Skeletal muscle cell (primary cell): ENCODE measurements at places on chromosomes 6 and 20.

GRCh38 chr20:62413896-62414481 is 6.9 kb upstream of the CABLES2 start:
- no peak for DNase-seq

- no peak for DNase-seq
Observed at GRCh38 chr6:113954653-113955052, 16.3 kb downstream of the HDAC2 start.

DNA sequence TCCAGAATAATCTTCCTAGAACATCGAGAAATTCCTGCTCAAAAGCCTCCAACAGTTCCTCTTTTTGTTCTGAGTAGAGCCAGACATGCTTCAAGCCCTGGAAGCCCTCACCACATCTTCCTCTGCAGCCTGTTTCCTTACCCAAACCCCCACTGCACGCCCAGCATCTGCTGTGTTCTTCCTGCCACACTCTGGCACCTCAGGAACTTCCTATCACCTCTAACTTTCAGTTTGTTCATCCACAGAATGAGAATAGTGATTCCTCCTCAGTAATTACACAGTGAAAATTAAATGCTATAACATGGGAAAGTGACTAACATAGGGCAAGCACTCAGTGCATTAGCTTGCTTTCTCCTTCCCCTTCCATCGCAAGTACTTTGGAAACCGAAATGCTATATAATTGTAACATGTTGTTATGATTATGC is 26.3 kb downstream of the C6orf89 start:
- no peak for DNase-seq

DNA sequence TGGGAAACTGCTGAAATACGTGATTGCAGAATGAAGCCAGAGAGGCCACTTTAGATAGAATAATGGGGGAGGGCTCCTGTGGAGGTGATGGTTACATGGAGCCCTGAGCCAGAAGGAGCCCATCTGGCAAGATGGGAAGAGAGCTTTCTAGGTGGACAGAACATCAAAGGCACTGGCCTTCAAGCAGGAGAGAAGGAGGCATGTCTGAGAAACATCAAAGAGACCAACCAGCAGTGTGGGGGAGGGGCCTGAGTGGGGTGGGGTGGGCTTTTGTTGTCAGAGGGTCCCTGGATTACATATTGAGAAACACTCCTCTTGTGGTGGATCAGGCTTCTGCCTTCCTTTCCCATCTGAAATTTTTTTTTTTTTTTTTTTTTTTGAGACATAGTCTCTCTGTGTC is 1.9 kb upstream of the KCNG1 start:
- no peak for DNase-seq

- DNase-seq = no peak
Observed at GRCh38 chr20:61490721-61491120, 238.7 kb downstream of the CDH4 start.

DNA sequence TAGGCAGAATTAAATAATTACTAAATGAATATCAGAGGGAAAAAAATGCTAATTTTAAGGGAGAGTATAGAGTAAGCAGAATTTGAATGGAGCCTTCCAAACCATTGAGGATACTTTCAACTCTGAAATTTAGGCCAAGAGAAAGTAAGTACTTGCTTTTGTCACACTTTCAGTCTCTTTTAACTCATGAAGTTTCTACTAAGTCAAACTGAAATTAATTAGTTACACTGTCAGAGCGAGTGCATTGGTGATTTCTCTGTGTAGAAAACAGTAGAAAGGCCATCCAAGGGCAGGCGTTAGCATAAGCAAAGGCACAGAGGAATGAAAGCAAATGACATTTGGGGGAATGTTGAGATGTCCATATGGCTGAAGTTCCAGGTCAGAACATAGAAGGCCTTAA is 92.9 kb downstream of the PLEKHG1 start:
- no peak for DNase-seq

- DNase-seq = no peak
Observed at GRCh38 chr6:14166839-14167238, 49.3 kb downstream of the CD83 start.

GRCh38 chr6:34213772-34214171 is 22.9 kb upstream of the HMGA1 start:
- no peak for DNase-seq

GRCh38 chr6:114364301-114364700 is 21.5 kb upstream of the HS3ST5 start:
- no peak for DNase-seq

DNA sequence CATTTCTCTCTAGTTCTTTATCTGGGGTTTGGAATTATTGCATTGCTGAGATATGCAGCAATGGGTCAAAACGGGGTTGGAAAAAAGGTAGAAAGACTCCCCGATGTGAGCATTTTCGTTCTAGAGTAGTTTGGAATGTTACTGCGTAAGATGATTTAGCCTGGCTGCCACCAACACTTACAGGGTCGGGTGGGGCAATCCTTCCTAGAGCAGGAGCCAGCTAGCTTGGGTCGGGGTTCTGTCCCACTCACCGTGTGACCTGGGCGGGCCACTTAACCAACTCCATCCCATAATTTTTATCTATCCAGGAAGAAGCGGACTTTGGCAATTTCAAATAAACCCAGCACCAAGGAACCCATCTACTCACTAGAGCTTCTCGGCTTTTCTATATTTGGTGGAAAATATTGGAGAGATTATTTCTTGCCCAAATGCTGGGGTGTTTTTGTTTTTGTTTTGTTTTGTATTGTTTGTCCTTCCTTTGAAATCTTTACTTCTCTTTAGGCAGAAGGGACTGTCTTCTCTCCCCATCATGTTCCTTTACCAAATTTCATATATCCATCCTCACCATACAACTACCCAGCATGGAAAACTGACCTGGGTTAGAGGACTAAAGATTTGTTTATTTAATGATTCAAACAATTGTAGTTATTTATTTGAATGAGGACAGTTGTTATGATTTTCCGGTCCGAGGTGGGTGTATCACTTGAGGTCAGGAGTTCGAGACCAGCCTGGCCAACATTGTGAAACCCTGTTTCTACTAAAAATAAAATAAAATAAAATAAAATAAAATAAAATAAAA is 72.4 kb downstream of the GPX5 start:
- DNase-seq = no peak

DNA sequence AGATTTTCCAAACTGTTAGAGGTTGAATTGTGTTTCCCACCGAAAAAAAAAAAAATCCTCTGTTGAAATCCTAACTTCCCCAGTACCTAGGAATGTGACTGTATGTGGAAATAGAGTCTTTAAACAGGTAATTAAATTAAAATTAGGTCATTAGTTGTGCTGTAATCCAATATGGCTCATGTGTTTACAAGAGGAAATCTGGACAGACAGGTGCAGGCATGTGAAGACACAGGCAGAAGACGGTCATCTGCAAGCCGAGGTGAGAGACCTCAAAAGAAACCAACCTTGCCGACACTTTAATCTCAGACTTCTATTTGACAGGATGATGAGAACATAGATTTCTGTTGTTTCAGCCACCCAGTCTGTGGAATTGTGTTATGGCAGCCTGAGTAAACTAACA is 28.6 kb upstream of the EZR start:
- no peak for DNase-seq

- no peak for DNase-seq
Observed at GRCh38 chr20:18011482-18011881, 42.7 kb downstream of the MGME1 start.
